ENCODE measurements at places on chromosomes 3 and 15.
A peak's percentile ranks its signal among the peaks of the same experiment; 100 is the strongest.

- DNase-seq: no peak
These were observed 74.9 kb downstream of the NTRK3 start for GRCh38 chr15:88181613-88182012.

- no peak for DNase-seq
These were observed 21.1 kb upstream of the BDH1 start for GRCh38 chr3:197576838-197577237.

DNA sequence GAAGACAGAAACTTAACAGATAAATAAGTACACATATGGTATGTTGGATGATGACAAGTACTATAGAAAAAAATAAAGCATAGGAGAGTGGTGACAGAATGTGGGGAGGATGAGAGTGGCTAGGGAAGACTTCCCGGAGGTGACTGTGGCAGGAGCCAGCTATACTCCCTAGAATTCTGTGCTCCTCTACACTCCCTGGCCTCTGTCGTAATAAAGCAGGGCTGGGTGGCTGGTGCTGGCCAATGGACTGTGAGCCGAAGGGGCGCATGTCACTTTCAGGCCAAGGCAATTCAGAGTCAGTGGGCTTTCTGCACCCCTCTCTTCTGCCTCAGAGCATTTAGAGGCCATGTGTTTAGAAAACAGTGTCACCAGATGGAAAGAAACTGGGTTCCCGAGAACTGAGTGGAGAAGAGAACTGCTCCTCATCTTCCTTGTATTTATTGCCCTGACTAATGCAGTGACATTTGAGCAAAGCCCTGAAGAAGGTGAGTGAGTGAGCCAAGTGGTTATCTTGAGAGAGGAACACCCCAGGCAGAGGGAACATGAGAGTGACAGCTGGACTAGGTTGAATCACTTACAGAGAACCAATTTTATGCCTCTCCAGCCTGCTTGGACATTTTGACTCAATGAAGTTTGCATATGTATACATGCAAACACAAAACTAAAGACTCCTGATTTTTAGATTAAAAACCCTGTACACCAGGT lies 5.2 kb upstream of the VPS8 start:
- DNase-seq: no peak

GRCh38 chr15:40763801-40764628 lies at the start of gene GCHFR:
Gene GCHFR (plus strand): TSS chr15:40764068. CDS start chr15:40764181, 113 bp downstream.
- peak; percentile 43 for DNase-seq

GRCh38 chr15:70027518-70027917 lies 70.2 kb downstream of the TLE3 start:
- no peak for DNase-seq

DNA sequence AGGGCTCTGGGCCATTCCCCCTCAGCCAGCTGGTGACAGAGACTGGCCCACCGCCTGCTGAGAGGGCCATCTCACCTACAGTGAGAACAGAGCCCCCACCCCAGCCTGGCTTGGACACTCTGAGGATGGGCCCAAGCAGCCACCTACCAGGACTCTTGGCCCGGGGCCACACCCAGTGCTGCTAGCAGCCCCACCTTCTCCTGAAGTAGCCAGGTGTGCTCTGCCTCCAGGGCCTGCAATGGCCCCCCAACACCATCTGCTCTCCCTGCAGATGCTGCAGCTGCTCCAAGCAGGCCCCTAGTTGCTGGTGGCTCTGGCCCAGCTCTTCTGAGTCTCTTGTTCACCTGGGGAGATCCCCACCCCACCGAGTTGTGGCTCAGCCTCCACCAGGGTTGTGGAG lies 6.8 kb upstream of the CLK3 start:
- no peak for DNase-seq

GRCh38 chr3:178507507-178508442 lies 28.5 kb upstream of the KCNMB2 start:
- DNase-seq: no peak

- DNase-seq: peak; percentile 76
These were observed 17.8 kb downstream of the SPATA12 start for GRCh38 chr3:57078344-57078634.

- DNase-seq: no peak
These were observed 75.7 kb upstream of the ARNT2 start for GRCh38 chr15:80328496-80328895.

- no peak for DNase-seq
These were observed 11.3 kb upstream of the TRAK1 start for GRCh38 chr3:42079701-42080452.

DNA sequence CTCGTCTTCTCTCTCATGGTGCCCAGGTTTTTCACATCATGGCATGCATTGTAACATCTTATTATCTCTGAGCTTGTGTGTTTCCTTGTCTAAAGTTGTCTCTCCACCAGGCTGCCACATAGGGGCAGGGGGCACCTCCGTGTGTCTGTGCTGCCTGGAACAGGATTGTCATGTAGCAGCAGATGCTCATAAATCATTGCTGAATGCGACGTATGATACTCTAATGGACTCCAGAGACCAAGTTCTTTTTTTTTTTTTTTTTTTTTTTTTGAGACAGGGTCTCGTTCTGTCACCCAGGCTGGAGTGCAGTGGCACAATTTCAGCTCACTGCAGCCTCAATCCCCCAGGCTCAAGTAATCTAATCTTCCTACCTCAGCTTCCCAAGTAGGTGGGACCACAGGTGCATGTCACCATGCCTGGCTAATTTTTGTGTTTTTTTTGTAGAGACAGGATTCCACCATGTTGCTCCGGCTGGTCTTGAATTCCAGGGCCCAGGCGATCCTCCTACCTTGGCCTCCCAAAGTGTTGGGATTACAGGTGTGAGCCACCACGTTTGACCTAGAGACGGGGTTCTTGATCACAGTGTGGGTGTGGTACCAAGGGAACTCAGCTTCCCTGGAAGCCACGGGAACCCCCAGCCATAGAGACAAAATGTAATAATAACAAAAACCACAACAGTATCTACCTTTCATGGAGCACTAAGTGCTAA lies 4.7 kb upstream of the DNASE1L3 start:
- DNase-seq: no peak

GRCh38 chr3:61155701-61156292 lies 95.5 kb downstream of the FHIT start:
- DNase-seq: no peak

- no peak for DNase-seq
These were observed 85.4 kb upstream of the CHRM5 start for GRCh38 chr15:33882921-33883320.

DNA sequence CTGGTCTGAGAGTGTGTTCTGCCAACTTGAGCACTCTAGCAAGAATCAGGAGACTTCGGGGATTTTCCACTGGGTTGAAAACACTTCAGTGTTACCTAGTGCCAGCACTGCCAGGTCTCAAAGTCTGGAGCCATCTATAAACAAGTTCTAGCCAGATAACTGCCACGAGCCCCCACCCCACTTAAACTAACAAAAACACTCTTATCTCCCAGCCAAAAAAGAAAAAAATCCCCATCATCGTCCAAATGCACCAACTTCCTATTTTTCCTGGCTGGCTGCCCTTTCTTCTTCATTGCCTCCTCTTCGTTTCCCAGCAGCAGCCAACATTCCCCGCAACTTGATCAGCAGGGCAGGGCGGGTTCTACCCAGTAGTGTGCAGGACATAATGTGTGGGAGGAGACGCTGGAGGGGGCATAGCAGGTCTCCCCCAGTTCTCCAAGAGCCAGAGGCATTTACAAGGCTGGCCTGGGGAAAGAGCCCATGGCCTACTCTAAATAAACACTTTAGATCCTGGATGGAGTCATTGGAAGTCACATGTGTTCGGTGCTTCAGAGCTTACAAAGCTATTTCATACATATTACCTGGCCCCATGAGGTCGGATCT lies 29.5 kb downstream of the C2CD4B start:
- no peak for DNase-seq

- DNase-seq: no peak
These were observed 61.5 kb upstream of the FNDC3B start for GRCh38 chr3:171977860-171978259.

GRCh38 chr3:104555728-104556127 lies 811.0 kb upstream of the ALCAM start:
- DNase-seq: no peak

- no peak for DNase-seq
These were observed 21.6 kb downstream of the RLBP1 start for GRCh38 chr15:89199746-89200145.

GRCh38 chr3:98596541-98597500 lies 3.4 kb upstream of the CPOX start:
- DNase-seq: no peak

- DNase-seq: peak; percentile 57
These were observed 401.0 kb upstream of the TBL1XR1 start for GRCh38 chr3:177598097-177598833.

- DNase-seq: no peak
These were observed 56.8 kb downstream of the LYZL4 start for GRCh38 chr3:42353631-42354030.

DNA sequence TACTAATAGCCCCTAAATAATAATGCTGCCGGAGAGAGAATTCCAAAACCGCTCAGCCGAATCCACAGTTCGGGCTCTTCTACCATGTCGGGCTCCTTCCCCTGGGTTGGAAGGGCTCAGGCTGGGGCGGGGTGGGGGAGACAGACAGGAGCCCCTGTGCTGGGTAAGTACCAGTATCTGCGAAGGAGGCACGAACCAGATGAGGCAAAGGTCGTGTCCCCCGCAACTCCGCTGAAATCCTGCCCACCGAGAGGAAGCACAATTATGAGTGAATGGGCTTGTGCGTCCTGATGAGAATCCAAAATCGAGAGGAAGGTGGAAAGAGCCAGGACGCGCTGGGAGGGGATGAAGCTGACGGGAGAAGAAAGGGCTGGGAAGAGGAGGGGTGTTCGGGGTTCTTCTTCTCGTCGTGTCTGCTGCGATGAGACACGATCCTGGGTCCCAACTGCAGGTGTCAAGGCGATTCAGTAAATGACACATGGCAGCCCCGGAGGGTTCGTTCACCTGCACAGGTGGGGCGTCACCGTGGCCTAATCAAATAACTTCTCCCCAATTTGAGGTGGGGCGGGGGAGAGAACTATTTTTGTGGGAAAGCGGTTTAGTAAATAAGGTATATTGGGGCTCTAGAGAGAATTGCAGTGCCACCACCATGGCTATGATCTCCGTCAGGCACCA lies 707 bp upstream of the FAM81A start:
- no peak for DNase-seq

GRCh38 chr3:170560717-170561382 lies 25.0 kb downstream of the SLC7A14 start:
- no peak for DNase-seq

DNA sequence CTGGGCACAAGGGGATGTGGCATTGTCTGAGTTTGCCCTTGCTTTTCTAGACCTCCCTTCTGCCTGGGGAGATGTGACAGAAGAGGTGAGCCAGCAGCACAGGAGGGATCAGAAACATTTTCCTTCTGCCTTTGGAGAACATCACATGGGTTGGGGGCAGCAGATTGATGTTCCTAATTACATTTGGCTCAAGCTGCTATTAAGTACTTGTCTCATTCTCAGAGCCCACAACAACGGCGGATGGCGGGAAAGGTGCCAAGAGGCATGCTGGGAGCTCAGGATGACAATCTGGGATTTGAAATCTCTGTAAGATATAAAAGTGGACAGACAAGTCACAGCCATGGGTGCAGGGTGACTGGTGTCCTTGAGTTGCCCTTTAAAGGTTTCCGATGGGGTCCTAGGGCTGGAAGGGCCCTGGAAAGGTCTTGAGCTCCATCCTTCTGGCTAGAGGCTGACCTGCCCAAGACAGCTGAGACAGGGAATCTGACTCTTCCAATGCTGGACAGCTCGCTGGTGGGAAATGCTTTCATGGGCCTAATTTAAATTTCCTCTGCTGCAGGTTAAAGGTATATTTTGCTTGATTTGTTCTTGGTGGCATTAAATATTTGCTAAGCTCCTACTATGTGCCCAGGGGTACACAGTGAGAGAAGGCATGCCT lies 2.4 kb upstream of the CORO2B start:
- no peak for DNase-seq

DNA sequence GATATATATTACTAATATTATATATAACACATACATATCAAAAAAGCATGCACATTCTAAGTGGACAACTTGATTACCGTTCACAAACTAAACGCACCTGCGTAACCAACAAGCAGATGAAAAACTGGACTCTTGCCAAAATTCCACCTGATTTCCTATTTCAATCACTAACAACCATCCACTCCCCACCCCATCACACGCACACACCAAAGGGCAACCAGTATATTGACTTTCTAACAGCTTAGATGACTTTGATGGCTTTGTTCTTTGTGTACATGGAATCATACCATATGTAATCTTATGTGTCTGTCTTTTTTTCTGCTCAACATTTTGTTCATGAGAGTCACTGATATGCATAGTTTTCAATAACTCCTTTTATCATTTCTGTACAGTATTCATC lies 496.8 kb upstream of the ARRDC4 start:
- DNase-seq: no peak

DNA sequence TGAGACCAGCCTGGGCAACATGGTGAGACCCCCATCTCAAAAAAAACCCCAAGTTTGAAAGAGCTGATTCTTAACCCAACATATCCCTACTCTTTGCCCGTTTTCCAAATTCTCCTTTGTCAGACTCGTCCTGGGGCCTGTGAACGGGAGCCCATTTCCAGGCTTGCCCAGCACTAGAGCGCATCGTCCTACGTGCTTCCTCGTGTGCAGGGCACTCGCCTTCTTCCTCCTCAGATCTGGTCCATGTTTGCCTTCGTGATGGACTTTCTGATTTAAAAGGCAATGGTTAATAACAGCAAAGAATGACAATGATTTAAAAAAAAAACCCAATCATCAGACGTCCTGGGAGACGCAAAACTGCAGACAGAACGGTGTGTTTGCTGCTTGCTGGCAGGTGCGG lies 10.1 kb downstream of the MELTF start:
- no peak for DNase-seq

DNA sequence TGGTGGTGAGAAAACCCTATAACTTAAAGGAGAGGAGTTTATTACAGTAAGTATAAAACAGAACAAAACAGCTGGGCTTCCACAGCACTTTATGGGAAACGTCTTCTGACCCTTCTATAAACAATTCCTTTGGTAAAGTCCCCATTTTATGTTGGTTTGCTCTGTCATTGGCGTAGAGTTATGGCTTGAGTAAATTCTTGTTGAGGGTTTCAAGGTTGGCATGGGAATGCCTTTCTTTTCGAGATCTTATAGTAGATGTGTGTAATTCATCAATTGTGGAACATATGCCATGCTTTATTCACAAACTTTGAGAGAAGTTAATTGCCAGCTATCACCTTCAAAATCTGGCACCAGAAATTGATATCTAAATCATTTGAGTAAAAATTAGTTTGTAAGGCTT lies 11.6 kb upstream of the CHL1 start:
- no peak for DNase-seq

DNA sequence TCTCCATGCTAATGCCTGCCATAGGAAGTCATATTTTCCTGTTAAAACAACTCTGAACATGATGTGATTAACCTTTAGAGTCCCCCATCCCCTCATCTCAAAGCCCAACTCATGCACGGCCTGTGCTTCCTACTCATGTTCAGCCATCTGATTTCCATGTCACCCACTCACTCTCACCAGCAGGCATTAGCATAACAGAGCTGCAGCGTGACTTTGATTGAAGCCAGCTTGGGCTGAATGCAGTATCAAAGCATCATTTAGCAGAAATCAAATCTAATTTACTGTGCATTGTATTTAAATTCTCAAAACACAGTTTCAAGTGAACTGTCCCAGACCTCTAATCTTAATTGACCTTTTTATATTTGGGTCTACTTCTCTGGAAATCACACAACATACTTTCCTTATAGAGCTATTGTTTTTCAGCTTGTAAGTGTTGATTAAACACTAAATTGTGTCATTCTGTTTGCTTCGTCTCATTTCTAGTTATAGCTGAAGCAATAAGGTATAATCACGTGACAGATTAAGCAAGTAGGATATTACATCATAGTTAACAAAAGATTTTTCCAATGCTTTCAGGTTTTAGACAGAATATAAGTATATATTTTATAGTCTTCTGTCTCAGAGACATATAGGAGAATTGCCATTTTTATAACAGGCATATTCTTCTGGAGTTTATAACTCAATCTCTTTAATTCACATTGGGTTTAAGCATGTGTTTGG lies 501.5 kb downstream of the ROBO2 start:
- DNase-seq: no peak
